ENCODE measurements at places on chromosomes 2 and 18.

GRCh38 chr2:109468893-109469292 is 144.9 kb downstream of the SEPTIN10 start:
- no peak for DNase-seq

DNA sequence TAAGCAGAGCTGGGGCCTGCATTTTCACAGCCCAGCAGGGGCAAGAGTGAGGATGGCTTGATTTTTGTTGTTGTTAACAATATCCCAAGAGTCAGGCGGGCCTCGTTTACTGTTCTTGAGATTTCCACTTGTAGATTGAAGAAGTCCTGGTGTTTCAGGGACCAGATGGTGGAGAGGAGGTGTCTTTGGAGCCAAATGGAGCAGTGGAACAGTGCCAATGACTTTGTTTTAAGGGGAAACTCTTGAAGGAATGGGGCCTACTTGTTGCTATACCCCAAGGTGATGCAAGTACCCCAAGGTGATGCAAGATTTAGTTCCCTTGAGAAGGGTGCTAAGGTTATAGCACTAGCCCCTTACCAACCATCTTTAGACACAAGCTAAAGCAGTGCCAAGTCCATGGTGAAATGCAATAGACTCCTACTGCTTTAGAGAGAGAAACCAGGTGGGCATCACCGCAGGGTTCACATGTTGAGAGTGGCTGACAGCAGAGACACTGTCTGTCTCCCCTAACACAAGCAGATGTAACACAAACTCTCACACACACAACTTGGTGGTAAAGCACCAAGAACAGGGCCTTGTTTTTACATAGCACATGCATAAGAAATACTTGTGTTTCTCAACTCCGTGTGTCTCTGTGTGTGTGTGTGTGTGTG is 44.0 kb downstream of the HK2 start:
- DNase-seq = no peak

GRCh38 chr2:102438111-102438510 is 15.2 kb downstream of the IL18RAP start:
- no peak for DNase-seq

- DNase-seq = no peak
Observed at GRCh38 chr2:23452853-23453420, 68.0 kb downstream of the KLHL29 start.

- no peak for DNase-seq
Observed at GRCh38 chr18:4806331-4806730, 351.2 kb upstream of the DLGAP1 start.

- no peak for DNase-seq
Observed at GRCh38 chr2:38494394-38494793, 108.3 kb downstream of the HNRNPLL start.

Data from COR-L47 (cell line).